ENCODE measurements at places on chromosomes 1 and 21.

DNA sequence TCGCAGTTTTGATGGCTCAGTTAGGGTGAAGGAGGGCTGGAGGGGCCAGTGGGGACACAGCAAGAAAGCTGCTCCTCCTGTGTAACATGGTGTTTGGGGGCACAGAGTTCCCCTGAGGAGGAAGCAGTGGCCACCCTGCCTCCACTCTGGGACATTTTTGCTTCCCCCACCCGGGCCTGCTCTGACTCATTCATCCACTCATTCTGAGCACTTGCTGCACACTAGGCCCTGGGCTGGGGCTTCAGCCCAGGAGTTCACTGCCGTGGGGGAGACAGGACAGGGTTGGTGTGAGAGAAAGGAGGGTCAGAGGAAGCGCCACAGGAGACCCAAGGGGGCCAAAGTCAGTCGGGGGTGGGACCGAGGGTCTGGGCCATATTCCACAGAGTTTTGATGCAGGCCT lies 41.4 kb upstream of the ACOT11 start:
- DNase-seq, result no peak

DNA sequence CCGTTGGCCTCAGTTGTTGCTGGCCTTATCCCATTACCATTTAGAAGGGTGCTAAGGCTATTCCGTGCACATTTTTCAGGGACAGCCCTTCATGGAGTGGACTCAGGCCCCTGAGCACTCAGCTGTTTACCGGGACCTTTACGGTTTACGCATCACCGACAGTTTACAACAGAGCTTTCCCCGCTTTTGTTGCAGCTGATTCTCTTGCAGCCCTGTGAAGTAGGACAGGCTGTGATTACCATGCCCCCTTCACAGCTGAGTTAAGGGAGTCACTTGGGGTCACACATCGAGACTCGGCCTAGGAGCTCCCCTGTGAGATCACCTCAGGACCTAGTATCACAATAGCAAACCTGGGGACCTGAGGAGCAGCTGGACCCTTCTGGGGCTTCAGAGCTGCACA lies 41.9 kb downstream of the PTPRF start:
- DNase-seq, result no peak

GRCh38 chr1:94623560-94624148 lies 82.1 kb upstream of the F3 start:
- no peak for DNase-seq

- DNase-seq, result no peak
These were observed 87.1 kb upstream of the ARHGEF16 start for GRCh38 chr1:3367376-3367775.

DNA sequence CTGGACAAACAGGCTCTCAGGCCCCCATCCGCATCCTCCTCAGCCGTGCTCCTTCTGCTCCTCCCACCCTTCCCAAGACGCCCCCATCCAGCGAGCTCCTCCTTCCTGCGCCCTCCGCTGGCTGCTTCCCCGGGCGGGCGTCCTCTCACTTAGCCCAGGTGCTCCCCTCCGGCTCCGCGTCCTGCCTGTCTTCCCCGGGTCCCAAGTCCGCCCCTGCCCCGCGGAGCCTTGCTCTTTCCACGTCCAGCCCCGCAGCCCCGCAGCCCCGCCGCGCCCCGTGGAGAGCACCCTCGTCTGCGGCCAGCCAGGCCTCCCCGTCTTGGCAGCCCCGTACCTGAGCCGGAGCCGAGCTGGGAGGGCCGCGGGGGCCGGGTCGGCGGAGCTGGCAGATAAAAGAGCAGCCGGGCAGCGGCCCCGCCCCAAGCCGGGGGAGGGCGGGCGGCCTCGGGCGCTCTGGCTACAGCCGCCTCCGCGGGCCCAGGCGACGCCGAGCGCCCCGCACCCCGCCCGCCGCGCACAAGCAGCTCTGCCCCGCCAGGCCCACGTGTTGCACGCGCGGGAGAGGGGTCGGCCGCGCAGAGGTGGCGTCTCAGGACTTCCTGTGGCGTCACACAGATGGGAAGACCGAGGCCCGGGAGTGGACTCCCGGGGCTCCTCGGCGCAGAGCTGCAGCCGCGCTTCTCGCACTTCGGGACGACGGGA lies at the start of gene PAQR7:
PAQR7 (minus strand) TSS at position 555 of the 702 bp plus-strand sequence. CDS start 11,869 bp downstream, outside the sequence.
- peak; percentile 30 for DNase-seq

DNA sequence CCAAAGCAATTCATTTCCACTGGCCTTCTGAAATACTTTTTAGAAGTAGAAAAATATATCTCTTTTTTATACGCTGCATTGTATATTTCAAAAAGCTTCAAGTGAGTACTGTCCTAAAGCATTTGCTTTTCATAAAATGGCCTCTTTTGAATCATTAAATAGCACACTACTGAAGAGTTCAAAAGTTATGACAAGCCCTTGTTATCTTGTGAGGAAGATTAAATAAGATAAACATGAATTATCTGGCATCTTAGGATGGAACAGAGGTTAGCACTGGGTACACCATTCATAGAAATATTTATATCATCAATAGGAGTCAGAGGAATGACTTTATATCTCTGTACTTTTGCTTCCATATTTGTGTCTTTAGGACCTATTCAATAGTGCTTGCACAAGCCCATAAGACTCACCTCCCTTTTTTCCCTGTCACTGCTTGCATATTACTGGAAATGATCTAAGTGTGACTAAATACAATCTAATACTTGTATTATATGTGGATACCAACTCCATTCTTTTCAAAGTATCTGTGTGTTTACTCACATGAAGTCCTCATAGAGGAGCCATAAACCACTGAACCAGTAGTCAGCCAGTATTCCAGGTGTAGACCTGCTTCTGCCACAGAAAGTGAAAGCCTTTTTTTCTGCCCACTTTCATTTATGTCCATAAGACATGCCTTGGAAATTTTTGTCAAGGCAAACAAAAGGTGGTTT lies 274.2 kb upstream of the C1orf105 start:
- DNase-seq, result no peak

DNA sequence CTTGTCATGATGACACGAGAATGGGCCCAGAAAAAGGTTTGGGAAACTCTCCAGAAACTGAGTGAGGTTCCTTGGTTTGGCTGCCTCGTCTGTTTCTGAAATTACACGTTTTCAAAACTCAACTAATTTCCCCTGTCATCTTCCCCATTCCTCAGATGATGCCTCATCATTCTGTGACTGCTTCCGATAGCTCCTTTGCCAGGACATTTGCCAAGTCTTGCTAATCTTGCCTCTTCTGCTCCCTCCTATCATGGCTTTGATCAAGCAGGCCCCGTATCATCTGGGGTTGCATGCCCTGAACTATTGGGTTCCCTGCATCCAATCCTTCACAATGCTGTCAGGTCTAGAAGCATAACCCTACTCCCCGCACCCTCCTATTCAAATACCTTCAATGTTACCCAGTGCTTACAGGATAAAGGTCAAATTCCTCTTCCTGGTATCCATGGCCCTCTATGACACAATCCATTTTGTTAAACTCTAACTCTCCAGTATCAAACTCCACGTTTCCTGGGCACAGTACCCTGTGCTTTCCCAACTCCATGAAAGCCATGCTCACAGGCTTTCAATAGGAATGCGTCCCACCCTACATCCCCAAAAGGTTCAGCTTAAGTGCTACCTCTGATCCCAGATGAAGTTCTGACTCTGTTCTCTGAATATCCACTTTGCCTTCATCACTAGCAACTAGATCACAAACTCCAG lies 22.2 kb upstream of the TMEM200B start:
- DNase-seq, result no peak

DNA sequence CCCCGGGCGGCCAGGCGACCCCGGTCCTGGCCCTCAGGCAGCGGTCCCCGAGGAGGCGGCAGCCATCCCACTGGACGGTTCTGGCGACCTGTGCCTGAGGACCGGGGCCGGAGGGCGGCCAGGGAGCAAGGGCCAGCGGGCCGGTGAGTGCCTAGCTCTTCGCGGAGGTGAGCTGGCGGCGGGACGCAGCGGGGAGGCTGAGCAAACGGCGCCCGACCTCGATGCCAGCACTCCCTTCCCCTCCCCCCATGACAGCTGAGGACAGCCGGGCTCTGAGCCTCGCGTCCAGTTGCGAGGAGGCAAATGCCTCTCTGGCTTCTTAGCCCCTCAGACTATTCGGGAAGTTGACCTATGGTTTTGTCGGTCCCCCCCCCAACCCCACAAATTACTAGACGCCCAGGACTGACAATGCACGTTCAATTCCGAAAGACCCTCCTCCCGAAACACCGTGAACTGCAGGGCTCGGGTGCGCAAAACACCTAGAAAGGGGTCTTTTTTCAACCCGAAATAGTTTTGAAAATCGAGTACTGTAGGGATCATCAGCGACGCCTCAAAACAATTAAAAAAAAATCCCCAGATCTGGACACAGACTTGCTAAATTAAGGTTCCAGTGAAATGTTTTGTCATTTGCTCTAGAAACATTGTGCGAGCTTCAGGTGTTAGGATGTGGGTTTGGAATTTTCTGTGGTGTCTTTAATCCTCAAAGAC lies 8.3 kb downstream of the CDKN2C start:
- no peak for DNase-seq

- no peak for DNase-seq
These were observed 53.9 kb downstream of the CYYR1 start for GRCh38 chr21:26519142-26519541.

GRCh38 chr1:52546852-52547251 lies 6.0 kb downstream of the TUT4 start:
- DNase-seq, result no peak

DNA sequence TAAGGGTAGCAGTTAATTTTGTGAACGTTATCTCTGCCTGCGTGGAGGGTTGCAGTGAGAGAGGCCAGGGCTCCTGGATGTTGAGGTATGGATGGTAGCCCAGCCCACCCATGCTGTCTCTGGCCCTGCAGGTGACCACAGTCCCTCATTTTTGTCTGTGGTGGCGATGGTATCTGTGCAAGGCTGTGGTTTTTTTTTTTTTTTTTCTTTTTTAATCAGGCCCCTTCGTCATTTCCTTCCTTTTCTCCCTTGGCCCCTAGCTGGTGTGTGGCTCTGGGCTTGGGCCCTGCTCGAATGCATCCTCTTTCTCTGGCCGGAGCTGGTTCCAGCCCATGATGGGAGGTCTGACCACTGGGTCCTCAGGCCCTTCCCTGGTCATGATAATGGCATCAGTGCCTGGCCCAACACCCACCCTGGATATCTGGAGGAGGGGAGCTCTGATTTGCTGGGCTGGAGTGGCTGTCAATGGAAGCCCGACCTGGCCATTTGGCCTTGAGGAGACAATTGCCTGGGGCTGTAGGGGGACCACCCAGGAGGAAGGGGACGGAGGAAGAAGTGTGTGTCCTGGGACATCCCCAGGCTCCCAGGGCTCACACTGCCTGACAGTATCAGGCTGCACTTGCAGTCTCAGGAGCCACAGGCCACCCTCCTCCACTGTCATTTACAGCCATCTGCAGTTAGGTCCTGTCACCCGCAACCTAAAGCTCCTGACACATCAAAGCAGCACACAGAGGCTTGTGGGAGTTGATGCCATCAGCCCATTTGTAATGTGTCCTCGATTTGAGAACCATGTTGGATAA lies 8.1 kb upstream of the RNF187 start:
- no peak for DNase-seq

- DNase-seq, result no peak
These were observed 54.3 kb downstream of the NGF start for GRCh38 chr1:115283681-115284146.

DNA sequence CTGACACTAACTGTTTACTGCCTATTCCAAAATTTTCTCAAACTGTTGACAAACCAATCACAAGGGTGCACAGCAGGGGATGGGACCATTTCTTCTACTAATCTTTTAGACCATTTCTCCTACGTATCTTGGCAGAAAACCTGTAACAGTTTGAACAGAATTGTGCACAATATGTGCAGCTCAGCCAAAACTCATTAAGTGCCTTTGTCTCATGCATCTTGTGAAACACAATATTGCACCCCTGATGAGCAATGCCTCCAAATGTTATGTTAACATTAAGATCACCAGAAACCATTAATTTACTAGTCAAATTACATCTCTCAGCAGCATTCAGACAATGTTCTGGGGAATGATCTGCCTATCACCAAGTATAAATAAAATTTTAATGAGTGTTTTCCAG lies 247.5 kb downstream of the NRIP1 start:
- DNase-seq, result no peak

DNA sequence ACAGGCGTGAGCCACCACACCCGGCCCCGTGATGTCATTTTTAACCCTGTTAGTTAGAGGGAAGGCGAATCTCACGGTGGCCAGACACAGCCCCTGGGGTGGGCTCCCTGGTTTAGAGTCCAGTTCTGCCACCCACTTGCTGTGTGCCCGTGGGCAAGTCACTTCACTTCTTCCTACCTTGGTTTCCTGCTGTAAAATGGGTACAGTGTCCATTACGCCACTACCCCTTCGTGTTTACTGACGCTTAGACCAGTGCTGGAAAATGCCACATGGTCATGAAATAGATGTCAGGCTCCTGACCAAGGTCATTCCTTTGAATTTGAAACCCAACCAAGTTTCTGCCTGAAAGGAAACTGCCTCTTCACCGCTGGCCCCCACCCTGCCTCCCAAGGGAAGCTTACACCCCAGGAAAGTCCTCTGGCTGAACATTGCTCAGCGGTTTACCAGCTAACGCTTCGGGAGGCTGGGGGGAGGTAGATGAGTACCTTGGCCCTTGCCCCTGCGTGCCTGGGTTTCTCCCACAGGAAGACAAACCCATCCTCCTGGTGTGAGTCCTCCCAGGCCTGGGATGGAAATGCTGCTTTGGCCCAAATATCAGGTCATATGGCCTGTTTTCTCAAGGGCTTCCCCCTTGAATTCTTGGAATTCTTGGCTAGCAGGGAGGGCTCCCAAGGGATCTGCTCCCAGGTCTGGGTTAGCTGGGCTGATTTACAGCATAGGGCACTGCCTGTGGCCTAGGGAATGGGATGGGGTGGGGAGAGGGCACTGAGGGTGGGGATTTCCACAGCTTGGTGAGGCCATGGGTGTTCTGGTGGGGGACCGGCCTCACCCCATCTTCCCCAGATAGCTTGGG lies 7.6 kb upstream of the AADACL4 start:
- no peak for DNase-seq

DNA sequence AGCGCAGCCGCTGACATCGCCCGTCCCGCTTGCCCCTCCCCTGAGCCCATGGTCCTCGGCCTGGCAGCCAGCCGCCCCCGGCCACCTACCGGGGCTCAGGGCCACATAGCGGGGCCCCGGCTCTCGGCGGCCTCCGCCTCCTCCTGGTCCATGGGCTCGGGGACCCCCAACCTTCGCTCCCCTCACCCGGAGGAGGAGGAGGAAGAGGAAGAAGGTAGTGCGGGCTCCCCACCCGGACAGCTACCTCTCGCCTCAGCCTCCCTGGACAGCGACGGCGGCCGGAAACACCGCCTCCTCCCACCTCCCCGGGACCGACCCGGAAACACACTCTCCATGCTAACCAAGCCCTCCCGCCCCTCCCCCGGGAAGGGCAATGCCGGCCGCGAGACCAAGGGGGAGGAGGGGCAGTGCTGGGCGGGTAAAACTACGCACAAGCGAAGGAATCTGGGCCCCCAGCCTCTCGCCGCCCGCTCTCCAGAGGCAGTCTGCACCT lies at the start of gene KIAA0319L:
KIAA0319L (minus strand) TSS at position 286 of the 493 bp plus-strand sequence. CDS start 2,912 bp downstream, outside the sequence.
- DNase-seq, result peak; percentile 69

GRCh38 chr1:149844101-149844500 lies 55.3 kb upstream of the BOLA1 start:
- DNase-seq, result no peak

GRCh38 chr21:24590261-24590660 lies 1017.0 kb downstream of the MRPL39 start:
- DNase-seq, result no peak

- no peak for DNase-seq
These were observed 120.1 kb upstream of the SGIP1 start for GRCh38 chr1:66413838-66414175.
